IMR-90 (cell line): ENCODE measurements at places on chromosomes 6 and 20.

- no peak for DNase-seq
Observed at GRCh38 chr6:117272032-117272866, 6.9 kb downstream of the VGLL2 start.

- DNase-seq, result no peak
Observed at GRCh38 chr6:23034926-23035325, 465.6 kb downstream of the HDGFL1 start.

DNA sequence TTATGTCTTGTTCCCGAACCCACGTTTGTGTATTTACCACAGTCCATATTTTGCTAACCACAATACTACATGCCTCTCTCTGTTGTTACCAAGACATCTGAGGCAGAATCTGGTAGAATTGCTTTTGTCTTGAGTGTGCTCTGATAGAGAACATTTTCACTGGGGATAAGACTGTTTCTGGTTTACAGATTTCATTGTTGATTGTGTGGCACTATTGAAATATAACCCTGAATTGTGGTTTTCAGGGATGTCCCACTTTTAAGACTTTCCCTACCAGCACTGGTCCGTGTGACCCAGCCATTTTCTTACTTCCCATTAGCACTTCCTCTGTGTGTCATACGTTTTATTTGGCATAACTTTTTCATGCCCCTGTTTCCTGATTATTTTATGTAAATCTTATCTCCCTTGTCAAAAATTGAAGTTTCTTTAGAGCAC is 12.2 kb downstream of the NCOA7 start:
- peak; percentile 37 for DNase-seq

- peak; percentile 97 for DNase-seq
Observed at GRCh38 chr6:422433-423054, 31.0 kb downstream of the IRF4 start.

GRCh38 chr20:4775322-4776078 is 53.8 kb downstream of the PRND start:
- DNase-seq, result no peak

- no peak for DNase-seq
Observed at GRCh38 chr20:58649288-58650180, 1.5 kb upstream of the STX16 start.

DNA sequence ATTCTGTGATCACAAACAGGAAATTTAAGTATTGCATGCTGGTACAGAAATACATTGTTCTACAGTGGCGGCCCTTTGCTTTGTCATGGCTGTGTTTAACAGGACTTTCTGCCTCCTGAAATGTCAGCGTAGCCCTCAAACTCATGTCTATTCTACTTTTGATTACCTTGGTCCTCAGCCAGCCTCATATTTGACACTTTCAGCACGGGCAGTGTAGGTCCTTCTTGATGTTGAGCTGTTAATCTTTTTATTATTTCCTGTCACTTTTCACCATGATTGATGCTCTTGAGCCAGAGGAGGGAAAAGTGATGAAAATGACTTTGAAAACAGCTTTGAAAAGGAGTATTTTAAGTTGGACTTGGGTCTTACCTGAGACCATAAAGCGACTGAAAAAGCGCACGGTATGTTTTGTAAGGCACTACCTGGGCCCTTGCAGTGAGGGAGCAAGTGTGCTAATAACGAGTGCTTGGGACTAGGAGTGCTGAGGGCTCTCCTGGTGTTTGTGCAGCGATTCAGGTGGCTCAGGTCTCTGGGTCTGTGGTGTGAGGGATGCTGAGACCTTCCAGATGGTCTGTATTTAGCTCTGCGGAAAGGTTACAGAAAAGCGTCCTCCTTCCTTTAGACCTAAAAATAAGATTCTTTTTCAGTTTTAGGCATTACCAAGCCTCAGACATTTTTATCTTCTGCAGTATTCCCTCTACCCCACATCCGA is 45.2 kb upstream of the RREB1 start:
- DNase-seq, result no peak

DNA sequence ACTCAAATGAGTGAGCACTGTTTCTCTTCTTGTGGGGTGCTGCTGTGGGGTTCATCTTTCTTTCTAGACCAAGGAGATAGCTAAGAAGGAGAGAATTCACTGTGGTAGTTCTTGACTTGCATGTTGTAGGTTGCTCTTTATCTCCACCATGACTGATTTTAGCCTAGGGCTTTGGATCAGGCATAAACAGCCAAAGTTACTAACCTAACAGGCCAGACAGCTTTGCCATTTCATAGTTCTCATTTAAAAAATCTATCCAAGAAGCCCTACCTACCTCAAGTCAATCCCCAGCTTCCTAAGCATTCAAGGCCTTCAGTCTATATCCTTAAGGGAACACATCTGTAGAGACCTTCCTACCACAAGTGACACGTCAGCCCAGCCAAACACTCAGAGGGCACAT is 107.9 kb upstream of the CARMIL1 start:
- DNase-seq, result no peak

GRCh38 chr6:25026723-25027122 is 91.0 kb upstream of the RIPOR2 start:
- no peak for DNase-seq

GRCh38 chr6:158758451-158758860 is 60.7 kb downstream of the EZR start:
- peak; percentile 45 for DNase-seq

- no peak for DNase-seq
Observed at GRCh38 chr6:168156742-168157265, 77.8 kb upstream of the FRMD1 start.

DNA sequence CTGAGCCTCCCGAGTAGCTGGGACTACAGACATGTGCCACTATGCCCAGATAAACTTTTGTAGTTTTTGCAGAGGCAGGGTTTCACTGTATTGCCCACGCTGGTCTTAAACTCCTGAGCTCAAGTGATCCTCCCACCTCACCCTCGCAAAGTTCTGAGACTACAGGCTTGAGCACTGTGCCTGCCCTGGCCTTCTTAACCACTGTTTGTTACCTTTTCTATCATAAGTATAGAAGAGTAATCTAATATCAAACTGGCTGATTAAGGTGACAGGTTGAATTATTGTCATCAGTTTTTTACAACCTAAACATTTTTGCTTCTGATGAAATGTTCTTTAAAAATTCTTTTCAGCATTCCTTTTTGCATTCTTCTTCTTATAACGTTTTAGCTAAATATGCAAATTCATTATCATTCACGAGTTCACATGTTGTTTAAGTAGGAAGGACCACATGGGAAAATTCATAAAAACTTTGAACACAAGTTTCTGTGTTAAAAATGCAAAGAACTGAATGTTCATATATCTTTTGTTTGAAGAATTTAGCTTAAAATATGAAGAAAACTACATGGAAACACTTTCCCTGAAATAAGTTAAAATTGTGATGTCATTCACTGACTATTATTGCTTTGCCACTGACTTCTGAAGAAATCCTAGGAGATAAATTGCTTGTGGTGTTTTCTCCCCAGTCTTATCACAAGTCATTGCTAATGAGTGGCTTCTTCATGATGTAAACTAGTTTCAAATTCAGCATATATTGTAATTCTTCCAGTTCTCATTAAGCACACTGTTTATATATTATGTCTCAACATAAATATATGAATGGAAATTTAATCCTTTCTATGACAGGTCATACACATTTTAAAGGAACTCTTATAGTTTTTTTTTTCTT is 106.7 kb downstream of the ADGRB3 start:
- DNase-seq, result no peak

- peak; percentile 28 for DNase-seq
Observed at GRCh38 chr6:97187951-97188350, 95.1 kb downstream of the MMS22L start.

DNA sequence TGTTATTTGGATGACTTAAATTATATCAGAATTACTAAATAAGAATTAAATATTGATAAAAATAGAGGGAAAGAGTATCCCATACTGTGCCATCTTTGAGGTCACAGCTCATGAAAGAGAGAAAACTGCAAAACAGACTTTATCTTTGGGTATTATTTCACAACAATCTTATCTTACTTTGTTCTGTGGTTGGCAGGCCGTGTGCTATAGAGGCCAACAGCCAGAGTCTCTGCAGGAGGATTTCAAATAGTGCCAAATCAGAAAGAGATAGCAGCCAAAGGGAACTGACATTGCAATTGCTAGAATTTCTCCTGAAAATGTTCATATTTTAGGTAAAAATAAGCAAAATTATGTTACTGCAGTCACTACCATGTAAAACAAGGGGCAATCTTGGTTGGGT is 354.2 kb downstream of the GRIK2 start:
- no peak for DNase-seq

- DNase-seq, result no peak
Observed at GRCh38 chr20:42996141-42996540, 193.6 kb downstream of the PTPRT start.

DNA sequence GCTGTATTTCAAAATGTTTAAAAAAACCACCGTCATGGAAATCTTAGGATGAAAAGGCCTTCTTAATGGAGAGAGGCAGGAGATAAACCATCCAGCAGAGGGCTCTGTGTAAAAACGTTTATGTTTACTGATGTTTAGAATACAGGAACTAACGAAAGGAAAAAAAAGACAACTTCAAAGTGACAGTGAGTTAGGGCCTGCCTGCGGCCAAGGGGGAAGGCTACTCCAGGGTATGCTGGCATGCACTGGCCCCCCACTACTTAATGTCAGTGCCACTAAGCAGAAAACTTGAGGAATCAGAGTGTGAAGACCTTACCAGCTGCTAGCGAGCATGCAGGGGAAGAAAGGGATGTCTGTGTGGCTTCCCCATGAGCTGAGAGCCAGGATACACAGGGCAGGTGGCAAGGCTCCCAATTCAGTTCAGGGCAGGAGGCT is 47.7 kb downstream of the AKAP7 start:
- DNase-seq, result peak; percentile 56

DNA sequence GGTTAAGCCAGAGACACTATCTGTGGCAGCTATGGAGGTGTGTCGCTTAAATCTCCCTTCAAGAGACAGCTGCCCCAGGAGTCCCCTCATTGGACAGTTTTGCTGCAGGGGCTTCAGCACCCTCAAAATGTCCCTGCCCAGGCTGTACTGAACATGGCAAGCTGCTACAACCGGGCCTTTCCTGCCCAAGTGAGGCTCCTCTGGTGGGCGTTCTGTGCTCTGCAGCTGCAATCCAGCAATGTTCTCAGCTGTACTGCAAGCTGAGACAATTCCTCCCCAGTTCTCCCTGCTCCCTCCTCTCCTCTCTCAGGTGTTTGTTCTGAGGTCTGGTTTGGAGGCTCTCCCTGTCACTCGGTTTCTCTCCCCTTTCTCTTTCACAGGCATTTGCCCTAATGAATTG is 190.8 kb upstream of the LAMP5 start:
- DNase-seq, result no peak

- no peak for DNase-seq
Observed at GRCh38 chr6:41972826-41973225, 31.2 kb upstream of the CCND3 start.

- DNase-seq, result no peak
Observed at GRCh38 chr20:17939622-17940223, 28.9 kb downstream of the SNX5 start.

DNA sequence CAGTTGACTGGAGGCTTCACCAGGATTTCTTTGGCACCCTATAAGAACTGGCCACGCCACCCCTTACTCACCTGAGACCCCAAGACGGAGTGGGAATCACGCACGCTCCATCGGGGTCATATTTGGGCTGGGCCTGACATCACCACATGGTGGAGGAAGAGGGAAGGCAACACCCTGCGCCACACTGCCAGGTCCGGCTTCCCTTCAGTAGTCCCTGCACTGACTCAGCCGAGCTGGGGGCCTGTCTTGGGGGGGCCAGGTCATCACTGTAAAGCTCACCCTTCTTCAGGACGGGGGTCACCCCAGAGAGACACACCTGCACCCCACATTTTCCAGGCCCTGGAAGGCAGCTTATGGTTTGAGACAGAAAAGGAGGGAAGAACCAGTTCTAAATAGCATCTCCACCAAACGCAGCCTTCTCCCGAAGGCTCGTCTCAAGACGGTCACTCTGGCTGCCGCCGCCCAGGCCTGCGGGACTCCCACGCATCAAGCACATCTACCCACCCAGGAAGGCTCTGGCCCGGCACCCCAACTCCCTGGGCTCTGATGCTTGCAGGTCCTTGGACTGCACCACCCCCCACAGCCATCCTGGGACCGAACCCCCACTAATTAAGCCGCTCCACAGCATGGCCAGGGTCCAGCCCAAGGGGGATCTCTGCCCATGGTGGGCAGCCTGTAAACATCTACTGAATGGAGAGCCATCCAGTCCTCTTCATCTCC is 51.8 kb downstream of the GINS1 start:
- DNase-seq, result no peak

DNA sequence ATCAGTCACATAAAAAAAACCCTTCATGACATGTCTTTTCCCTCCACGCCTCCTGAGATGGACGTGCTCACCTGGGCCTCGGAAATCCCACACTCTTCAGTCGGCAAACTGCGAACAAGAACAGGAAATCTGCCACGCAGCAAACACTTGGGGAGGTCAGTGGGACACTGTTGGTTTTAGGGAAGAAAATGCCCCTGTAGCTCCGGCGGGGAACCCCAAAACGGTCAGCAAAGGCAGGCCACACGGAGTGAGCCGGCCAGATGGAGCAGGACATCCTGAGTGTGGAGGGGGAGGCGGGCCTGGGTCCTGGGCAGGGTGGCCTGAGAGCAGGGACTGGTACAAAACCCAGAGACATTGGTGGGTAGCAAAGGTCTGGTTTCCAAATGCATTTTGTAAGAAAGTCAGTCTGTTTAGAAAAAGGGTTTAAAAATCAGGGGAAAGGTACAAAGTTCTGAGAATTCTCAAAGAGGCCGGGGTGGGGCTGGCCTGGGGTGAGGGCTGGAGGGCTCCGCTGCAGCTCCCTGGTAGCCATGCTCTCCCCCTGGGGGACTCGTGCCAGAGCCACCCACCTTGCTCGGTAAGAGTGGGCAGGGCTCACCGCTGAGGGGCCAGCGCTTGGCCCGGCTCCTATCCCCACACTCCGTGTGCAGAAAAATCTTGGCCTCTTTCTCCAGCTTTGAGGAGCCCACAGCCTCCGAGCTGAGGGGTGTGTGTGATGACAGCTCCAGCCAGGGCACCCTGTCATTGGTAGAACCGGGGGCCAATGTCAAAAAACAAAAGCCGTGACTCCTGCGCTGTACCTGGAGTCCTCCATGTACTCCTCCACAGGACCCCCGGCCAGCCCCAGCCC is 5.2 kb downstream of the SLC2A4RG start:
- no peak for DNase-seq

GRCh38 chr20:49323622-49324238 is 45.9 kb upstream of the ZNFX1 start:
- peak; percentile 74 for DNase-seq

GRCh38 chr6:19382676-19383075 is 454.5 kb upstream of the ID4 start:
- DNase-seq, result no peak

DNA sequence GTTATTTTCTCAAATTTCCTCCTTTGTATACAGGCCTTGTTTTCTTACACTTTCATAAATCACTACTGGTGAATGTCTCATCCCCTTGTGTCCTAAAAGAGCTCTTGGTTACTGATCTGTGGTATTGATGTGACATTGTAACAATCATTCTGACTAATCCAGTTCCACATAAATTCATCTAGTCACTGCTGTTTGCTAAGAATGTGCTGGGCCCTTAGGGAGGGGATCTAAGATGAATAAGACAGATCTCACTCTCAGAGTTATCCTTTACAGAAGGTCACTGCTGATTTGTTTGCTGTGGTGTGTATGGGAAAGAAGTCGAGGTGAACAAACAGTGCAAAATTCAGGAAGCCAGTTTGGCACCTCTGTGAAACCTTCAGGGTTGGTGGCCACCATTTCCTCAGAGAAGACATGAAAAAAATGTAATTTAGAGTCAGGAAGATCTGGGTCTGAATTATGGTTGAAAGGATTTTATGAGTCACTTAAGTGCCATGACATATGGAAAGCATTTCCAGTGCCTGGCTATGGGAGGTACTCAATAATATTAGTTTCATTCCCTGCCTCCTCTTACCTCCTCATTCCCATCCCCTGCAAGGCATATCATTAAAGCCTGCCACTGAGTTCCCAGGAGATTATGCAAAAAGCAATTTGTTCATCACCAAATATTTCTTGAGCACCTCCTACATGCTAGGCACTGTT is 121.8 kb downstream of the COL9A1 start:
- DNase-seq, result no peak
